ENCODE measurements at places on chromosomes 12 and 14.

- no peak for DNase-seq
Observed at GRCh38 chr14:50678163-50678562, 10.1 kb upstream of the SAV1 start.

GRCh38 chr12:120229487-120230325, 28.8 kb upstream of the RPLP0 start:
- no peak for DNase-seq

DNA sequence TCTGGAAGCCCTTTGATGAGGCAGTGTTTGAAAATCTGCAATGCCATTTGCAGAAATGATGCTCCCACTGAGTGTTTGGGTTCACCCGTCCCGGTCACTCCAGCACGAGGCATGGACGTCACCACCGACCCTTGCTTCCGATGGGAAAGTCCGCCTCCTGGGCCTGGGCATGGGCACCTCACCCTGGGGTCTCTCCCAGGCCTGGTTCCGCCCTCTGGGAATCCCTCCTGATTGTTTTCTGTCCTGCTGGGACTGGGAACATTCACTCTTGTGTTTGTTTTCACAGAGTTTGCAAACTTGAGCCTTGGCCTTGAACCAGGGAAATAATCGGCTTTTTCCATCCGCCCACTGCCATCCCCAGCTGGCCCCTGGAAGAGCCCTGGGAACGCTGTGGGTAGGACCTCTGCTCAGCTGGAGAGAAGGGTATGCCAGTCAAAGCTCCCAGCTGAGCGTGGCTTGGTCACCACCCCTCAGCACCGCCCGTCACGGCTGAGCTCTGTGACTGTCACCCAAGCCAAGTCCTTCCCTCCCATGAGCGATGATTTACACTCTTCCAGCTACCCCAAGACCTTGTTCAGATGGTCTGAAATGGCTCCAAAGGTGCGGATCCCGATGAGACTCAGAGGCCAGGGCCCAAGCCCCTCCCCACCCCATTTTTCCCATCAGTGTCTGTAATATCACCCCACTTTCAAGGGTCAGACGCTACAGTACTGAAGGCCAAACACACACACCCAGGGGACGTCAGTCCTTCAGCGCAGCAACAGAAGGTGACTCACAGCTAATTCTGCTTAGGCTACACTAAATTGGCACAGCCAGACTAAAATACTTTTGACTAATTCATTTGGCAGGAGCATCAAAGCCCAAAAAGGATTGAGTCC, 34.1 kb upstream of the FZD10 start:
- DNase-seq, result no peak

GRCh38 chr12:58163021-58163420, 221.7 kb downstream of the ATP23 start:
- no peak for DNase-seq

DNA sequence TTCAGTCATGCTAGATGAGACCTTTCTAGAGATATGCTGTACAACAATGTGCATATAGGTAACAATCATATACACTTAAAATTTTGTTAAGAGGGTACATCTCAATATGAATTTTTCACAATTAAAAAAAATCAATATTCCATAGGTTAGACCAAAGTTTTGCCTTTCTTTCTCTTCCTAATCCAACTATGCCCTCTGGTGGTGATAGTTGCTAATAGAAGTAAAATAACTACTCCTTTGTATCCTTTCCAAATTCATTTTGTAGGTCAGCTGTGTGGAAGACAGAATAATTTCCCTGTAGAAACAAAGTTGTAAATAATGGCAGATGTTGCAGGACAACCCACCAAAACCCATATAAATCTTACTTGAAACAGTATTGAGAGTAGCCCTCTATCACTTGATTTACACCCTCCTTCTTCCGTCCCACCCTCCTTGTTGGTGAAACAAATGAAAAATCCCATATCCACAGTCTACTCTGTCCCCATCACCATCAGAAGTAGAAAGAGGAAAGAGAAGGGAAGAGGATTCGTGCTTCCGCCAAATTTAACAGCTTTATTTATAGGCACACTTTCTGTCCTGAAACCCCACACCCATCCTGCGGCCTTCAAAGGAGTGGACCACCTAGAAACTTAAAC, 34.2 kb upstream of the KICS2 start:
- no peak for DNase-seq

DNA sequence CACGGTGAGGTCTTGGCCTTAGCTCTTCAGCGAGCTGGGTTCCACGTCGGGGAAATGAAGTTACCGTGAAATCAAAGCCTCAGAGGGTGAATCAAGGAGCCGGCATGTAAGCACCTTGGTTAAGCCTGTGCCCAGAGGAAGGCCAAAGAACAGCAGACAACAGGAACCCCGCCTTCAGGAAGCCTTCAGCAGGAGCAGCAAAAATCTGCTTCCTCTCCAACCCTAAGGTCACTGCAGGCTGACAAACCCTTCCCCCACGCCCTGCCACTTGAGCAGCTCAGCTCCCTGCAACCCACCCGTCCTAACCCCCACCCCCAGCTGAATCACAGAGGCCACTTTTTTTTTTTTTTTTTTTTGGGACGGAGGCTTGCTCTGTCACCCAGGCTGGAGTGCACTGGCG, 72.9 kb upstream of the LTA4H start:
- DNase-seq, result no peak

Measured in dorsolateral prefrontal cortex (tissue), 122 donors.